ENCODE measurements at places on chromosomes 1 and 21. TPM values are rescaled to one million over a fixed set of nuclear protein-coding genes. Genes with fewer than 3 reads are reported as not detected.
A peak's percentile ranks its signal among the peaks of the same experiment; 100 is the strongest.

The ELOVL1 gene
- total RNA-seq, result 57.4 TPM

The PBX1 gene
- 108 TPM for total RNA-seq

The LCE2C gene
- total RNA-seq, result not detected

The PRELP gene
- total RNA-seq, result 5.4 TPM

The GPR153 gene
- total RNA-seq, result 3.1 TPM

The TRABD2B gene
- 0.85 TPM for total RNA-seq

The LRRC39 gene
- 11.8 TPM for total RNA-seq

The FPGT gene
- total RNA-seq, result 25.4 TPM

The S100B gene
- 2.4 TPM for total RNA-seq

The SPRR2E gene
- not detected for total RNA-seq

The CROCC gene
- total RNA-seq, result 14.7 TPM

The KCNK2 gene
- 88.2 TPM for total RNA-seq

The SLC5A9 gene
- total RNA-seq, result 0.20 TPM

The CD247 gene
- 2.3 TPM for total RNA-seq

The WLS gene
- 114 TPM for total RNA-seq

The CD48 gene
- 4.7 TPM for total RNA-seq

The MMP23B gene
- total RNA-seq, result 5.9 TPM

The MYBPH gene
- not detected for total RNA-seq

The LCE1B gene
- total RNA-seq, result not detected

- DNase-seq, result no peak
Measured at GRCh38 chr1:237013608-237014007, 9.4 kb upstream of the MT1HL1 start.

DNA sequence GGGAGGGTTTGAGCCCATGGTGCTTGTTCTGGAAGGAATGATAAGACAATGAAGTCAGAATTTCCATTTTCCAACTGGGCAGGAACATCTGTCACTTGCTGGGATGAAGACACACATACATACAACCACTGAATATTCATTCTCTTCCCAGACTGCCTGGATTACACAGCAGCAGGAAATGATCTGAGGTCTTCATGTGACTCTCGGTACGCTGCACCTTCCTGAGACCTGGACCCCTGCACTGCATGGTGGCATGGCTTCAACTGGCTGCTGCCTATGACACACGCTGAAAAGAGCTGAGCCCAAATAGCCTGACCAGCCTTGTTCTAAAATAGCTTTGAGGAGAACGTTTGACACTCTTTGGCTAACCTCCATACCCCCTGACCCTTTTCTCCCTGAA, 150.6 kb downstream of the GABPA start:
- DNase-seq, result no peak

- DNase-seq, result no peak
Measured at GRCh38 chr21:31531967-31532366, 127.5 kb upstream of the SOD1 start.

GRCh38 chr21:20720623-20721022, 277.6 kb upstream of the NCAM2 start:
- DNase-seq, result no peak

- DNase-seq, result no peak
Measured at GRCh38 chr1:56188855-56189254, 390.5 kb downstream of the PLPP3 start.

DNA sequence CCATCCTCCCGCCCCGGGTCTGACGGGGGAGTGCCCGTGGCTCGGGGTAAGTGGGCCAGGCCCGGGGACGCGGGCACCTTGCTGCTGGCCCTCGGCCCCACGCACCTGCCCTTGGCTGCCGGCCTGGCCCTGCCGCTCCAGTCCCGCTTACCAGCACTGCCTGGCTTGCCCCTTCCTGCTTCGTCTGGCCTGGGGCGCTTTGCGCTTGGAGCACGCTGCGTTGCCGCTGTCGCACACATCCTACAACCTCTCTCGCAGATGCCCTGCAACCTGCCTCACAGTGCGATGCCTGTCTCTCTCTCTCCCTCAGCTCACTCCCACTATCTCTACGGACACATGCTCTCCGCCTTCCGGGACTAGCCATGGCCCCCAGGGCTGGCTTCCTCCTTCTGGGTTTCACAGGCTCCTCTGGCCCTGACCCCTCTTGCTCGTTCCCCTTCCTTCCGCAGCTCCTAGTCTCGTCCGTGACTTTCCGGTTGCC, 9.7 kb downstream of the MYOG start:
- no peak for DNase-seq

- no peak for DNase-seq
Measured at GRCh38 chr1:180909462-180909976, 3.2 kb upstream of the KIAA1614 start.

- DNase-seq, result no peak
Measured at GRCh38 chr1:8426996-8427395, 109.1 kb downstream of the SLC45A1 start.

DNA sequence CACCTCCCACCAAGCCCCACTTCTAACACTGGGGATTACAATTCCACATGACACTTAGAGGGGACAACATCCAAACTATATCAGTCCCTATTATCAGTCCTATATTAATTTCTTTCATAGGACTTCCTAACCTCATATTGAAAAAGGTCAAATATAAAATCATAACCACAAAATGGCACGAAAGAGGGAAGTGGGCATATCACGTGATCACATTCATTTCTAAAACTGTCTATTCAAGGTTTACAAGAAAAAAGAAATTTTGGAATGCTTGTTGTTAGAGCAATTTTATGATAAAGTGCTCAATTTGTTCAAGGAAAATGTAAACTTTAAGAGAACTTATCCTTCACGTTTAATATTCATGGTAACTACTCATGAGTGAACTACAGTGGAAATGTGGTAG, 13.2 kb upstream of the CDC7 start:
- DNase-seq, result no peak

- DNase-seq, result no peak
Measured at GRCh38 chr1:107748531-107748930, 216.4 kb downstream of the VAV3 start.

- DNase-seq, result no peak
Measured at GRCh38 chr1:59089036-59089798, 207.7 kb upstream of the FGGY start.

GRCh38 chr1:106063510-106063909, 993.0 kb upstream of the PRMT6 start:
- DNase-seq, result no peak

DNA sequence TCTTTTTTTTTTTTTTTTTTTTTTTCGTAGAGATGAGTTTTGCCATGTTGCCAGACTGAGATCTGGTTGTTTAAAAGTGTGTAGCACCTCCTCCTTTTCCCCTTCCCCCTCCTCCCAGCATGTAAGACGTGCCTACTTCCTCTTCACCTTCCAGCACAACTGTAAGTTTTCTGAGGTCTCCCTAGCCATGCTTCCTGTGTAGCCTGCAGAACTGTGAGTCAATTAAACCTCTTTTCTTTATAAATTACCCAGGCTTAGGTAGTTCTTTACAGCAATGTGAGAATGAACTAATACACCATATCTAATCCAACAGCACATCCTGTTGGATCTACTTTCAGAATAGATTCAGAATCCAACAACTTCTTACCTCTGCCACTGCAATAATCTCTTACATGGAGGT, 111.1 kb downstream of the CLIC6 start:
- DNase-seq, result no peak

GRCh38 chr1:76303340-76303717, 228.8 kb downstream of the ST6GALNAC3 start:
- DNase-seq, result no peak

DNA sequence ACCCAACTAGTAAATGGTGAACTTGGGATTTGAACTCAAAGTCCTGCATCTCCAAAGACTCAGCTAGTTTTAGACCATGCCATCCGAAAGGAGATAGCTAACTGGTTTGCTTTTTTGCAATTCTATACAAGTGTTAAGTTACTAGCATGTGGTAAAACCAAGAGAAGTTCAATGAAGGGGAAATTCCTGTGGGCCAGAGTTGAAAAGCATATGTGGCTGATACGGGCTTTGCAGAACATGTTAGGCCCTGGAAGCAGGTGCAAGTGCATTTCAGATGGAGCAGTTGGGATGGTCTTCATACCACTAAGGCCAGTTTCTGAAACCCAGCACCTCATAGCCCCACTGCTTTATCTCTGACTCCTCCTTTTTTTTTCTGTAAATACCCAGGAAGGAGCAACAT, 620.9 kb downstream of the PLPP3 start:
- no peak for DNase-seq

GRCh38 chr1:178006043-178006442, 36.2 kb upstream of the SEC16B start:
- DNase-seq, result no peak

DNA sequence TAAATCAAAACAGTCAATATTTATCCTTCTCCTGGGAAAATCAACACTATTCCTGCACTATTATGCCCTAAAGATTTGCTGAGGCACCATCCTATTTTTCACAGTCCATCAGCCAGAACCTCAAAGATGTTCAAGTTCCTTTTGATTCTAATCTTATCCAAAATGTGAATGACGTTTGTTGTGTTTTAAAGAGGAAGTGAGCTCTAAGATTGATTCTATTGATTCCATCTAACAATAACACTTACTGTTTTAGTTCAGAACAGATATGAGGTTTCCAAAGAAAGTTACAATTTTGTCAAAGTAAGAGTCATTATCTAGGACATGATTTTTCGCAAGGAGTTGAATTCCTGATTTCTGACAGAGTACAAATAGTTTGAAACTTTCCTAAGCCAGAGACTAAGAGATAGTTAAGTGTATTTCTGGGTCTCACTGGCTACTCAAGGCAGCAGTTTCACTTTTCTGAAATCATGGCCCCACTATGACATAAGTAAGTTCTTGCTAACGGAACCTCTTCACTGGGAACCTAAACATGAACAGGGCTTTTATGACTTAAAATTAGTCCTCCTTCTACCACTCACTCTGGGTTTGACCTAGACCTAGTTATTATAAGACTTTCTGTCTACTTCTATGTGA, 84.7 kb downstream of the LHX9 start:
- DNase-seq, result no peak

DNA sequence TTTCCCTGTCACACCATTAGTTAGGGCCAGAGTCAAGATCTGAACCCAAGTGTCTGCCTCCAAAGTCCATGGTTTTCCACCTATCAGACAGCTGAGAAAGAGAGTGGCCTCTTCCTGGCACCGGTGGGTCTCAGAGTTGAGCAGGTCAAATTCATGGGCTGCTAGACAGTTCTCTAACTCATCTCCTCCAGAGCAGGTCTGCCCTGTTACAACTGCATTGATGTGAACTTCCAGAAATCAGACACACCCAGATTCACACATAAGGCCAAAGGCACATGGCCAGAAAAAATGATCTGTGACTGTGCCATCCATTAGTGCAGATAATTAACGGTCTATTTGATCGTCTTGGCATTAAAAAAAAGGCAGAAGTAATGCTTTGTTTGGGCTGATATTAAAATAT, 17.5 kb downstream of the SMIM12 start:
- no peak for DNase-seq

GRCh38 chr1:31587720-31588423, 11.6 kb downstream of the TINAGL1 start:
- peak; percentile 81 for DNase-seq

DNA sequence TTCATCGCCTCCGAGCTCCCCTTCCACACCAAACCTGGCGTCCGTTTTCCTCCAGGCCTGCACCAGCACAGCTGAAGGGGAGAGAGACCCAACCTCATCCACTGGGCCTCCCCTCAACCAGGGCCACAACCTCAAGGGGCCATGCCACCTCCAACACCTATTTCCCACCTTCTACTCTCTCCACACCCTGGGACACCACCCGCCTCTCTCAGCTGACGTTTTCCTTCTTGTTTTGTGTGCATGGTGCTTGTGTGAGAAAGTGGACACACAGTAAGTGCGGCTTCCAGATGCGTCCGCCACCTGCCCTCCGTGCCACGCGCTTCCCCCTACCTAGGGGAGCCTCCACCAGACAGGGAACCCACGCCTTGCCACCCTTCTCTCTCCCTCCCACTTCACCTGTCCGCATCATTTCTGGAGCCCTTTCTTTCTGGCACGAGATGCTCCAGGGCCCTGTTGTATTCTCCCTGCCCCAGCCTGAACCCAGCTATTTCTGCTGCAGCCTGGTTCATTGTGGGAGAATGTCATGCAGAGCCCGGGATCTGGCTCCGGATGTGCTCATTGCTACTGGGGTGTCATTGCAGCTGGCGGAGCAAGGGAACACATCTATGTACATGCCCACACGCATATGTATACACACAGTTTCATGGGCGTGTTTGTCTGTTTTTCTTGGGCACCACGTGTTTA, 1.3 kb upstream of the GNB1 start:
- peak; percentile 25 for DNase-seq

GRCh38 chr1:2861143-2861987, 59.9 kb upstream of the TTC34 start:
- DNase-seq, result no peak

- no peak for DNase-seq
Measured at GRCh38 chr1:229379846-229380245, 37.0 kb upstream of the CCSAP start.

DNA sequence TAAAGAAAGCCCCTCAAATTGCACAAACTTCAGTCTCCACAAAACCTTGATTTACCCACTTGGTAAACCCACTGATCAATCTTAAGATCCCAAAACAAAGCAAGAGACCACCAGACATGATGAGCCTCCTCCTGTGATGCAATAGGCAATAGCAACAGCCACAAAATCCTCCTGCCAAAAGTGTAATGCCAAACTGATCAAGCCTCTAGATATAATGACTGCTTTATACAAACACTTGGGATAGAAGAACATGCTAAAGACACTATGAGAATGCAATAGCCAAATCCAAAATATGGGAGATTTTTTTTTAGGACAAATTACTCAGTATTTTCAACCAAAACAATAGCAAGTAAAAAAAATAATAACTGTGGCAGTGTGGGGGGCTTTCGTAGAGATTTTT, 64.9 kb upstream of the PTGFRN start:
- DNase-seq, result no peak

- no peak for DNase-seq
Measured at GRCh38 chr1:228079601-228080263, 2.8 kb upstream of the ARF1 start.

GRCh38 chr1:156516821-156517220, 16.2 kb upstream of the MEF2D start:
- DNase-seq, result no peak

DNA sequence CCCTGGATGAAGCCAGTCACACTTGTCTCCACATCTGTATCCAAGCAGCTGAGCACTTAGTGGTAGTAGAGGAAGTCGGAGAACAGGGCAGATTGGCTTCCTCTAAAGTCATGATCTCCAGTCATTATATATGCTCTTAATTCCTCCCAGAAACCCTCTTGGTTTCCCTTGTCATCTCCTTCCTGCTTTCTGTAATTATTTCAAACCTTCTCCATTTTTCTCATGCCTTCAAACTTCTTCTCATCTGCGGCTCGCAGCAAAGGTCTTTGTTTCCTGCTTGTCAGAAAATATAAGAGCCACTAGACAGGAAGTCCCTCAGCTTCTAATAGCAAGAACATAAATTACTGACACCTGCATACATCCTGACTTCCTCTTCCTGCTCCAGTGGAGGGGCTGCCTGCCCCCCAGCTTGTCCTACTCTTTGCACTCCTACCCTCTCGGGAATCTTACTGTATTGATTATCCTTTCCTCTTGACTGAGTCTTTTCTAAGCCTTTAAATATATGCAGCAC, 124.6 kb upstream of the NGF start:
- no peak for DNase-seq

GRCh38 chr1:56566994-56567393, 12.4 kb downstream of the PLPP3 start:
- no peak for DNase-seq

Data from adrenal gland (tissue), 19 donors.